ENCODE measurements at places on chromosomes 4 and X.

GRCh38 chr4:54091637-54092404, 8.1 kb upstream of the GSX2 start:
- DNase-seq, result no peak

- DNase-seq, result no peak
Observed at GRCh38 chrX:2701600-2701999, 10.5 kb downstream of the CD99 start.

DNA sequence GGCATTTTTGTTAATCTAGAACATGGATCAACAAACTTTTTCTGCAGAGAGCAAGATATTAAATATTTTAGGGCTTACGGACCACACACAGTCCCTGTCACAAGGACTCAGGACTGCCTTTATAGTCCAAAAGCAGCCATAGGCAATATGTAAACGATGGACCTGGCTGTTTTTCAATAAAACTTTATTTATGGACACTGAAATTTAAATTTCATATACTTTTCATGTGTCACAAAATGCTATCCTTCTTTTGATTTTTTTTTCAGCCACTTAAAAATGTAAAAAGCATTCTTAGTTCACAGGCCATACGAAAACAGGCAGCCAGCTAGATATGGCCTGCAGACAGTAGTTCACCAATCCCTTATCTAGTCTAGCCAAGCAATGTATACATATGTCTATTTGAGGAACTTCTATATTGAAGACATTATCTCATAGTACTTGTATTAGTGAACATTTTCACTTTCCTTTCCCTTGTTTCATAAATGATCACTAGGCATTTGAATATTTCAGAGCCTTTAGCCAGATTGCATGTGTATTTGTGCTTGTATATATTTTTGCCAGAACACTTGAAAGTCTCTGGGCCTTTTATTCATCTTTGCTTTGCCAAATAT, 350.9 kb downstream of the RPA4 start:
- DNase-seq, result no peak

DNA sequence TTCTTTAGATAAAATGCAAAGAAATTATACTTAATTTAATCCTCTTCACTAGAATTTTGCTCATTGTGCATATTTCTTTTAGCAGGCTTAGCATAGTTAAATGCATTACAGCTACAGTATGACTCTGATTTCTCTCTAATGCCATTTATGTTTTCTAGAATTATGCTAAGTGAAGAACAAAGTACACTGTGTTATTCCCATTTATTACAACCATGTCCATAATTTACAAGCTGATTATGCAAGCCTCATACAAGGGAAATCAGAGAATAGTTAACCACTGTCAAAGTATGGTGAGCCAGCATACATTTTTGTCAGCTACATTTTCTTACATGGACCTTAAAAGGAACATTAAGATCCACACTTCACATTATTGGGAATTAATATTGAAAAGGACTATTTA, 99.1 kb downstream of the MAB21L2 start:
- no peak for DNase-seq

DNA sequence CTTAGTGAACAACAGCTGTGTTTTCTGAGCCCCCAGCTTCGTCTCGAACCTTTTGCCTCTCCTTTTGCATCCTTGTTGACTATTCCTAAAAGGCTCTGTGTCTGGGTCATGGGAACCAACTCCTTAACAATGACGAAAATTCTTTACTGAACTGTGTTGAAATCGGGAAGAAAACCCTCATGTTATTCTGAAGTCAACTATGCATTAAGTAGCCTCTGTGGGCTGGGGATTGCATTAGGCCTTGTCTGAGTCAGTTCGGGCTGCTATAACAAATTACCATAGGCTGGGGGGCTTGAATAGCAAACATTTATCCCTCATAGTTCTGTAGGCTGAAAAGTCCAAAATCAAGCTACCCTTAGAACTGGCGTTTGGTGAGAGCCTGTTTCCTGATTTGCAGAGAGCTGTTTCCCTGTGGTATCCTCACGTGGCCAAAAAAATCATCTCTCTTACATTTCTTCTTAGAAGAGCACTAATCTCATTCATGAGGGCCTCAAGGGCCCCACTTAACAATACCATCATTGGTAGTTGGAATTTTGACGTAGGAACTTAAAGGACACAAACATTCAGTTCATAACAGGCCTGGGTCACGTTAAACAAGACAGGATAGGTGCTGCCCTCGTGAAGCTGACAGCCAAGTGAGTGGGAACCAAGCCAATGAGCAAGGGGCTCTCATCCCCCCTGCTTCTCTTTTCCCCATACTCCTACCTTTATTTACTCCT, 75.9 kb downstream of the CLNK start:
- DNase-seq, result no peak

DNA sequence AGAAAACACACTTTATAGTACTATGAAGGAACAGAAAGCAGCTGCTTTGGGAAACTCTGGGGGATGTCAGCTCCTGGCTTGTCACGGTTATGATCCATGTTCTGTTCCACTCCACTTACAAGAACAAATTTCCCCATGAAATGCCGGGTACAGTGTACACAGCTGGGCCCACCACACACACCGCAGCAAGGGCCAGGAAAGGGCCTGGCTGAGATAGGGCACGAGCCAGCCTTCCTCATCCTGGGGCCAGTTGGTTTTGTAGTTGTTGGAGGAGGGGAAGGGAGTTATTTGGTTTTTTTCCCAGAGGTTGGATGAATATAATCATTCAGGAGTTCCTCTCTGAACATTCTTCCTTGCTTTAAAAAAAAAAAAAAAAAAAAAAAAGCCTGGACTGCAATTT, 56.8 kb downstream of the SEPSECS start:
- no peak for DNase-seq

DNA sequence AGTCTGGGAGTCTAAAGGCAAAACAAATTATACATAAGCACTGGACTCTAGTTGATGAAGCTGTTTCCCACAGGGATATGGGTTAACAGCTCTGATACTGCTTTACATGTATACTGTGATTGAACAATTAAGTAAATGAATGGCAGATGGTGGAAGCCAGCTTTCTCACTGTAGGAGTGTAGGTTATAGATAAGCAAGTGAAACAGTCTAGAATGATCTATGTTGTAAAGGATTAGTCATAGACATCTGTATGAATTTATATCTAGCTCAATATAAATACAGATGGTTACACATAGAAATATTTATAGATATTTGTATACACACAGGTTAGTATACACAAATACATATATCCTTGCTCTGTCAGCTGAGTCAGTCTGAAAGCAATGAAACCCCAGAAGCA, 276.1 kb downstream of the PPARGC1A start:
- no peak for DNase-seq

GRCh38 chrX:50456712-50457484, 13.7 kb downstream of the DGKK start:
- DNase-seq, result no peak

GRCh38 chr4:150007512-150007911, 70.7 kb upstream of the DCLK2 start:
- no peak for DNase-seq

DNA sequence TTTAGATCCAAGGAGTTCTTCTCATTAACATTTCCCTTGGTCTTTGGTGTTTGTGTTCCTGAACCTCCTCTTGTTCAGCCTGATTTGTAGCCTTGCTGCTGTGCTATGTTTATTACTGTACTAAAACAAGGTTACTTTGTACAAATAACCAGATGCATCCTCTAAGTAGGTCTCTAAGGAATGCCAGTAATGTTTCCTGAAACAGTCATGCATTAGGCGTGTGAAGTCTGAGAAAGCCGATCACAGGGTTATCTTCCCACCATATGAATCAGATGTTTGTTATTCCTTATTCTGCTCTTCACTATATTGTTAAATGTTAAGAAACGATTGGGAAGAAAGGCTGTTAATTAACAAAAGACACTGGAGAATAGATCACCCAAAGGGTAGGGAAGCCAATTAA, 66.9 kb downstream of the GALNTL6 start:
- peak; percentile 96 for DNase-seq

- DNase-seq, result peak; percentile 91
Observed at GRCh38 chr4:11904117-11904535, 475.4 kb upstream of the HS3ST1 start.

- DNase-seq, result no peak
Observed at GRCh38 chr4:162921178-162921785, 245.4 kb downstream of the NAF1 start.

DNA sequence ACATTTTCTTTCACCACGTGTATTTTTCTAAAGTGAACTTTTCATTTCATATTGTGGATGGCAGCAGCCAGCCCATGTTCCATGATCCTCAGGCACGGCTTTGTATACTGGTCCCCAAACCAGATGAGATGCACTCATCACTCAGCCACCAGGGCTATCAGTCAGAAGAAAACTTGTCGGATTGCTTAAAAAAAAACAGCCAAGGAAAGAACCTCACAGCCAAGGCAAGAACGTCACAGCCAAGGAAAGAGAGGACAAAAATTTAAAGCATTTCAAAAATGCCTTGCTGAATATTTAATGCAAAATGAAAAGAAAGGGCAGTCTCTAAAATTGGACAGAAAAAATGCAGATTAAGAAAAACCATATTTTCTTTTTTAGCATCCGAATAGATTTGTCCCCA, 333.3 kb downstream of the PDGFC start:
- no peak for DNase-seq

DNA sequence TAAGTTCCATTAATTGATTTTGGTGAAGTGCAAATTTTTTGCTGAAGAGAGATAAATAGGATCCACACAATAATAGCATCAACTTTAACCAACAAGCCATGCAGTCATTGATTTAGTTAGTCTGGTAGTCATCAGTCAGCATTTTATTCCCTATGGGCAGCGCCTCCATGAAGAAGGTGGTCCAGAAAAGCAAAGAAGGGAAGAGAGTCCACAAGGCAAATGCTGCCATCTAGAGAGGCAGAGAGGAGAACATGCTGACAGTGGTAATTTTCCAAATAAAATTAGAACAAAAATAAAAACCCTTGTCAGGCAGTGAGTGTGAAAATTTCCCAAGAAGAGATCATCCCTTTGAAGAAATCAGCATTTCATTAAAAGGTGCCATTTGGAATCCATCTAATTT, 366.7 kb upstream of the FAM241A start:
- DNase-seq, result no peak

GRCh38 chrX:86103061-86103460, 45.2 kb upstream of the DACH2 start:
- no peak for DNase-seq

DNA sequence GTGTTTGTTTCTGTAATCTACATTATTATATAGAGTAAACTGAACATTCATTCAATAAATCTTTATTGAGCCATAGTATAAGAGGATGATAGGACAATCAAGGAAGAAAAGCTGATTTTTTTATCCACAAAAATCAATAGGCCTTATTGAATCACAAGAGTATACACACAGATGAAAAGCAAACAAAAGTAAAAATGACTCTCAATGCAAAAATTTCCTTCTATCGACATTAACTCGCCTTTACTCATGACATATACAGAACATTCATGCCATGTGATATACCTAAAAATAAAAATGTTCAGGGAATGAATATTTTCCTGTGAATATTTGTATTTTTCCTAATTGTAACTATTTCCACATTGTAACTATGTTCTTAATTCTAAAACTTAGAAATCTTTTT, 161.2 kb downstream of the LRBA start:
- DNase-seq, result no peak

DNA sequence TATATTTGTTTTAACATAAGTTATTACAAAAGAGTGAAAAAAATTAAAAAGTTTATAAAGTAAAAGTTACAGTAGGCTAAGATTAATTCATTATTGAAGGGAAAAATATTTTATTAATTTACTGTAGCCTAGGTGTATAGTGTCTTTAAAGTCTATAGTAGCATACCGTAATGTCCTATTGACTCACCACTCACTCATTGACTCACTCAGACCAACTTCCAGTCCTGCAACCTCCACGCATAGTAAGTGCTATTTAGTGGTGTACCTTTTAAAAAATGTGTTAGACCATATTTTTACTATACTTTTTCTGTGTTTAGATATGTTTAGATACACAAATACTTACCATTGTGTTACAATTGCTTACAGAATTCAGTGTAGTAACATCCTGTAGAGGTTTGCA, 841.1 kb downstream of the CENPC start:
- DNase-seq, result no peak

- DNase-seq, result no peak
Observed at GRCh38 chr4:61533140-61533539, 333.0 kb downstream of the ADGRL3 start.

DNA sequence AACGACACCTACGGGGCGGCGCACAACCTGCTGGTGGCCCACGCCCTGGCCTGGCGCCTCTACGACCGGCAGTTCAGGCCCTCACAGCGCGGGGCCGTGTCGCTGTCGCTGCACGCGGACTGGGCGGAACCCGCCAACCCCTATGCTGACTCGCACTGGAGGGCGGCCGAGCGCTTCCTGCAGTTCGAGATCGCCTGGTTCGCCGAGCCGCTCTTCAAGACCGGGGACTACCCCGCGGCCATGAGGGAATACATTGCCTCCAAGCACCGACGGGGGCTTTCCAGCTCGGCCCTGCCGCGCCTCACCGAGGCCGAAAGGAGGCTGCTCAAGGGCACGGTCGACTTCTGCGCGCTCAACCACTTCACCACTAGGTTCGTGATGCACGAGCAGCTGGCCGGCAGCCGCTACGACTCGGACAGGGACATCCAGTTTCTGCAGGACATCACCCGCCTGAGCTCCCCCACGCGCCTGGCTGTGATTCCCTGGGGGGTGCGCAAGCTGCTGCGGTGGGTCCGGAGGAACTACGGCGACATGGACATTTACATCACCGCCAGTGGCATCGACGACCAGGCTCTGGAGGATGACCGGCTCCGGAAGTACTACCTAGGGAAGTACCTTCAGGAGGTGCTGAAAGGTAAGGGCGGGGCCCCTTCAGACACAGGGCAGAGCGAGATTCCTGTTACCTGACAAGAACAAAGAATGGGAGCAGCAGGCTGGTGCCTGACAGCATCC, 11.7 kb downstream of the RPL9 start:
- DNase-seq, result no peak

GRCh38 chrX:37677243-37677642, 8.3 kb upstream of the XK start:
- DNase-seq, result no peak

- DNase-seq, result no peak
Observed at GRCh38 chrX:3403748-3404147, 57.3 kb upstream of the MXRA5 start.

Measured in retinal pigment epithelial cell (primary cell).